NCI-H1092 treated with DMSO at 0.1 percent for 48 hours (cell line): ENCODE measurements at places on chromosomes 2 and 18.

DNA sequence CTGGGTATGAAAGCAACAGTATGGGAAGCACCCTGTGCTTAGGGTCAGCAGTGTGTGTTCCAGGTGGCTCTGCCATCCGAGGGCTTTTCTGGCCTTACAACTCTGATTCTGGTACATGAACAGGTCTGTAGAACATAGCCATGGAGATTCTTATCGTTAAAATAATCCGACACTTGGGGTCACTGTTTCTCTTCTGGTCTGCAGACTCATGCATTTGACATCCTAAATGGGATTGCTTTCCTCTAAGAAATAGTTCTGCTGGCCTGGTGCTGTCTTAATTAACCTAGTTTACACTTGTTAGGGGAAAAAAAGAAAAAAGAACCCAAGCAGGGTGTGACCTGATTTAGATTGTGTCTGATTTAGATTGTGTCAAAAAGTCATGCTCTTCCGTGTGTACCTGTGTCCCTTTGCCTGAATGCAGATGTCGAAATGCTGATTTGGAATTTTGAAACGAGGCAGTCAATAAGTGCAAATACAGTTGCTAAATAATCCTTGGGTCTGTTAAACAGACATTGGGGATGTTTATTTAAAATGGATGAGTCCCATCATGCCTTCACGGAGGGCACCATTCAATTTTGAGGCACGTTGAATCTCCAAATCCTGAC, 59.6 kb downstream of the TRPM8 start:
- peak; percentile 67 for DNase-seq

DNA sequence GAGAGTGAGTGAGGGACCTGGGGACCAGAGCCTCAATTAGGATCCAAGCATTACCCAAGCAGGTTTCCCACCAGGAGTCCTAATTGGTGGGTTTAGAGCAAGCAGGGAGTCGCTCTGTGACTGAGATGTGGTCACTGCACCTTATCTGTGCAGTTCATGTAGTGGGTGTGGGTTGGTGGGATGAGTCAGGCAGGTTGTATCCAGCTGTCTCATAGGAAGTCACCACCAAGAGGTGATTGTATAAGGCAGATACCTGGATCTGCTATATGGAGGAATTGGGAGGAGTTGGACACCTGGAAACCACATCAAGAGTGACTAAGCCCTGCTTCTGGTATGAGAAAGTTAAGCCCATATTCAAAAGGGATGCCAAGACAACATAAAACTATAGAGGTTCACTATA, 106.8 kb downstream of the ARHGAP28 start:
- no peak for DNase-seq

- no peak for DNase-seq
Observed at GRCh38 chr2:20307311-20307710, 43.3 kb downstream of the PUM2 start.

DNA sequence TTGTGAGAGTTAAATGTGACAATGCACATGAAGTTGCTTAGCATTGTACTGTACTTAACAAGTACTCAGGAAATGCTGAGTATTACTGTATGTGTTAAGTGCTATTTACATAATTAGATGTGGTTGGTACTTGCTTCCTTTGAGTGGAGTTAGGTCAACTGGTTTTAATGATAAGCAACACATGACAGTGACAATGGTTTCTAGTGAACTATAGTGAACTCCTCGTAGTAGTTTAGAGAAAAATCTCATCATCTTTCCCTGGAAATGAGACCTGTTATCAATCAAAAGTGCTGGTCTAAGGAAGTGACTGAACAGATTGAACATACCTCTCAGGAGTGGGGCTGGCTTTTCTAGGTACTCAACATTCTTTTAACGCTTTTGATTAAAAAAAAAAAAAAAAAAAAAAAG, 29.2 kb upstream of the ZDBF2 start:
- no peak for DNase-seq

- DNase-seq, result no peak
Observed at GRCh38 chr18:3411854-3412268, 38.1 kb upstream of the TGIF1 start.

GRCh38 chr2:130371723-130372054, 15.8 kb downstream of the PTPN18 start:
- no peak for DNase-seq

- DNase-seq, result no peak
Observed at GRCh38 chr2:78465707-78466106, 559.8 kb upstream of the REG3G start.

DNA sequence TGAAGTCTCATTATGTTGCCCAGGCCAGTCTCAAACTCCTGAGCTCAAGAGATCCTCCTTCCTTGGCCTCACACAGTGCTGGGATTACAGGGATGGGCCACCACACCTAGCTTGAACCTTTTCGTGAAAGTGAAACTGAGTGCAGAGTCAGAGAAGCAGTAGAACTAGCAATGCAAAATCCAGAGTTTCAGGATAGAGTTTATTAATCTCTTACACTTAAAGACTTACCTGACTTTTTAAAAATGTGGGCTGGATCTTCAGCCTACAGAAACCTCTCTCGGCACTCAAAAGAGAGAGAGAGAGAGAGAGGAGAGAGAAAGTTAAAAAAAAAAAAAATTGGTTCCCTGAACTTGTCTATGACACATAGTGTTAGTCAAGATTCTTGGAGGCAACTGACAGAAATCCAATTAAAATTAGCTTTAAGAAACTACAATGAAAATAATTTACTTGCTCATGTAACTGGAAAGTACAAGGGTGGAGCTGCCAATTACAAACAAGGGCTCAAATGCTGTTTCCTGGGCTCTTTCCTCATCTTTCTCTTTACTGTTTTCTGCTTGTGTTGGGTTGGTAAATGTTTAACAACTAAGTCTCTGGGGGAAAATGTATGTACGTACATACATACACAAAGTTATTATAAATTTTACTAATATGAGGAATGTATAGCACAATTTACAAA, 98.1 kb upstream of the CERS6 start:
- no peak for DNase-seq

DNA sequence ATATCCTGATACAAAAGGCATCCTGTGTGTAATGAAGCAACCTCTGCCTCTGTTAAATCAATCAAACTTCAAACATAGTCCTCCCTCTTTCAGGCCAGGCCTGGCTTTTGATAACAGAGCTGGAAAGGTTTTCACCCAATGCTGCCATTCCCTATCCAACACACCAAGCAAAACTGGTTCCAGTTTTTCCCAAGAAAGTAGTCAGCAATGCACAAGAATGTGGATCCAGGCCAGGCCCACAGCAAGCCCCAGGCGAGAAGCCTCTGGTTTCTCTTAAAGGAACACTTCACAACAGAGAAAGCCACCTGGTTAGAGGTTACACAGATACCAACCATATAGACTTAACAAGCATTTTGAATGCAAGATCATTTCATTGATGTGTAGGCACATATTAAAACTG, 49.2 kb upstream of the CCDC150 start:
- no peak for DNase-seq

DNA sequence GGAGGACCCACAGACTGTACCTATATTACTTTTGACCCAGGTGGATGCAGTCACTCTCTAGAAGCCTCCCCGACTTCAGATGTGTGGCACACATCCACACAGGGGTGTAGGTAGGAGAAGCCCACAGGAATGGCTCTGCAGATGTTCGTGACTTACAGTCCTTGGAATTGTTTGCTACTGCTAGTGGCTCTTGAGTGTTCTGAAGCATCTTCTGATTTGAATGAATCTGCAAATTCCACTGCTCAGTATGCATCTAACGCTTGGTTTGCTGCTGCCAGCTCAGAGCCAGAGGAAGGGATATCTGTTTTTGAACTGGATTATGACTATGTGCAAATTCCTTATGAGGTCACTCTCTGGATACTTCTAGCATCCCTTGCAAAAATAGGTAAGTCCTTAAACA, 605 bp downstream of the SLC9A4 start:
- no peak for DNase-seq

GRCh38 chr2:221334481-221335218, 237.5 kb downstream of the EPHA4 start:
- DNase-seq, result no peak

DNA sequence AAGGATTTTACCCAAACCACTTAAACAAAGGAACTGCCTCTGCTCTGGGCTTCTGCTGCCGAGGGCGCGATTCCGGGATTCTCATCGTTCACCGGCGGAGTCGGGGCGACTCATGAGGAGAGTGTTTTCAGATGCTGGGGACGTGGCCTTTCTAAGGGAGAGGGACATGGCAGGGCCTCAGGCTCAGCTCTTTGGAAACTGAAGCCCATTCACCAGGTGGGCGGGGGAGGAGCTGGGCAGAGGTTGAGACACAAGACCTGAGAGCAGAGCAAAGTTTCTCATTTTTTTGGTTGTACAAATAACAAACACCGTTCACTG, 29.8 kb downstream of the NFATC1 start:
- no peak for DNase-seq

GRCh38 chr2:234632527-234633391, 135.9 kb upstream of the ARL4C start:
- DNase-seq, result no peak

GRCh38 chr18:79519751-79520477, 124.2 kb downstream of the NFATC1 start:
- DNase-seq, result no peak

DNA sequence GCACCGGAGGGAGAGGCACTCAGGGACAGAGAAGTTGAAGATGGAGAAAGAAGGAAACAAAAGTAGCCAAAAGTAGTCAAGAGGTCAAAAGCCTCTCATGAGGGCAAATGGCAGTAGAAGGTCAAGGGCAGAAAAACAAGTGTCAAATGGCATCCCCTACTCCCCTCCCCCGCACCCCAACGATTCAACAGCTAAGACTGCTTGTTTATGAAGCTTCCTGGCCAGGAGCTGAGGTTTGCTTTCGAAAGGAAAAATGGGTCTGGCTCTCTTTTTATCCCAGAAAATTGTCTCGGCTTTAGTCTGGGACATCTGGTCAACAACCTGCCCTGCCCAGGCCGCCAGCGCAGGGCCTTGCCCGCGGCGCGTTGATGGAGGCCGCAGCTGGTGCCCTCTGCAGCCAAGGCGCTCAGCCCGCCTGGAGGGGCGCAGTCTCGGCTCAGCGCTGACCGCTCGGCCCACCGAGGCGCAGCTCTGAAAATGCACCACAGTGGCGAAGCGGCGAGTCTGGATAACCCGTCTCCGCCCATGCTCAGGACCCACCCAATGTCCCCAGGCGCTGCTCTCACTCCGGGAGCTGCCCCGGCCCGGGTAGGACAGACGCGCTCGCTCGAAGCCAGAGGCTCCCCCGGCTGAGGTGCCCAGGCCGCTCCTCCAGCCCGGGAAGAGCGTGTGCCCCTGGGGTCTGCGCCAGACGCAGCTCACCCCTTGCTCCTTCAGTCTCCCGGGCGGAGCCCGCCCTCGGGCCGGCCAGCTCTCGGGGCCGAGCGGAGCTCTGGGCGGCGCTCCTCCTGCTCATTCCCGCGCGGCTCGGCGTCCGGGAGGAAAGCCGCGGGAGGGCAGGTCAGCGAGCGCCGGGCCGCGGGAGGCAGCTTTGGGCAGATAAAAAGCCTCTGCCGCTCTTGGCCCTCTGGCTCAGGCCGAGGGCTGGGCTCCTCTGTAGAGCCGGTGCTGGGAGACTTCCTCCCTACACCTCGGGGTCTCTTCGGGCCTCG, 1.8 kb upstream of the TBR1 start:
- peak; percentile 63 for DNase-seq

- peak; percentile 18 for DNase-seq
Observed at GRCh38 chr2:239519089-239519920, 118.5 kb upstream of the HDAC4 start.

GRCh38 chr18:61132031-61132430, 201.2 kb upstream of the CDH20 start:
- DNase-seq, result no peak

GRCh38 chr2:172328103-172328841, 99.1 kb upstream of the ITGA6 start:
- no peak for DNase-seq

DNA sequence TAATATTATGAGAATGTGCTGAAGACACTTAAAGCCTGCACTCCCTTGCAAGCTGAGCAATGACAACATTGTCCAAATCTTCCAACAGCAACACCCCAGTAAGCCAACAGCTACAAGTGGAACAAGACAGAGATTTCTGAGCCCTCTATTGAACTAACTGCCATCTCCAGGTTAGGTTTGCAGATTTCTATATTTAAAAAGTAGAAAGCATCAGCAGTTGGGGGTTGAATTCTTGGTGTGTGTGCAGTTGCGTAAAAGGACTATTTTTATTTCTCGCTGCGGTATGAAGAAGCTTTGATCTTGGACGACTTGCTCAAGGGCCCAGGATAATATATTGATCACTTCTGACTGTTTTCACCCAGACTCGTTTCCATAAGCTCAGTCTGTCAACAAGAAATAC, 106.2 kb upstream of the ZFP36L2 start:
- DNase-seq, result no peak

DNA sequence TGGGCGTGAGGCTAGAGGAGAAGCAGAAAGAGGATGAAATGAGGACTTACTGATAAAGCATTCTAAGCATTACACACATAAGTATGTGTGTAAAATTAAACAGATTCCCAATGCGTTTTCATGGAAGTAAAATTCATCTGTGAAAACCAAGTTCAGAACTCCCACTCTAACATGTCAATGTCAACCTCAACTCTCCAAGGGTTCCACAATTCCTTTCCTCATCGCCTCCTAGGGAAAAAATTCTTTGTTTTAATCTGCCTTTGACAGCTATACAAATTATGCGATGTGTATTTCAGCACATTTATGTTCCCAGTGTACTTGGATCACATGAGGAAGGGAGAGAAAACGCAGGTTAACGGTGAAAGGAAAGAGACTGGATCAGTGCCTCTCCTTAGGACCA, 76.6 kb downstream of the CLIP4 start:
- DNase-seq, result no peak

- no peak for DNase-seq
Observed at GRCh38 chr2:41142478-41142877, 690.6 kb upstream of the SLC8A1 start.

DNA sequence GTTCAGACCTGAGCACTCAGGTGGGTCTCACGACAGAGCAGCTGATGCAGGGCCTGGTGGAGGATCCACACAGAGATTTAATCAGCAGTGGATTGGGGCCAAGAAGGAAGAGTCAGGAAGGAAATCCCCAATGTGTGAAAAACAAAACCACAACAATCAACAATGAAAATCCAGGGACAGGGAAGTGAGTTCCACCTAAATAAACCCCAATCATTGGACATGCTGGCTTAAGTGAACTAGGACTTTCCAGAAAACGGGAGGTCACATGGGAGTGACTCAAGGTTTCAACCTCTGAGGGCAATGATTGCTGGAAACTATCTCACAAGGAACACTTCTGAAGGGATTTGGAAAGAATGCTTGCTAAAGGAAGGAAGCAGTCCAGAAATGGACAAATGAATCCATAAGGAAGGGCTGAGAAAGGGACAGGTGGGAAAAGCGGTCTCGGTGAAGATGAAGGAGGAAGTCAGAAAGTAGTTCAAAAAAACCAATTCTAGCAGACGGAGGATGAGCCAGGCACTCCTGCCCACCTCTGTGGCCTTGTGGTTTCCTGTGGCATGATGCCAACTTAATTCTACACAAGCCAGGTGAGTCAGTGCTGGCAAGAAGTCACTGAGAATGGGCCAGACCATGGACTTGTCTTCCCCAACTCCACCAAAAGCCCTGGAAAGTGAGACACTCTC, 15.4 kb upstream of the XDH start:
- no peak for DNase-seq
